NCI-H526 (cell line): ENCODE measurements at places on chromosomes 3 and 15.

DNA sequence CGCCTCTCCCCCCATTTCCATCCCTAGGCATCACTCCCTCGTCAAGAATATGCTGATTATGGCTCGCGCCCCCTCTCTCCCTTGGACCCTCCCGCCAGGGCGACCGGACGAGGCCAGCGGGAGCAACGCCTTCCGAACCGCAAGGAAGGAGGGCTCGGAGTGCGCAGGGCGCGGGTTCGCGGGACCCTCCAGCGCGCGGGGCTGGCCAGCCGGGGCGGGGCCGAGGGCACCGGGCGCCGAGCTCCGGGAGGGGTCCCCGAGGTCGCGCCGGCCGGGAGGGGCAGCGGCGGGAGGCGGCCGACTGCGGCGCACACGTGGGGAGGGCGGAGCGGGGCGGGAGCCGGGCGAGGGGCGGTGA is 483 bp downstream of the EHD4 start:
- DNase-seq, result no peak

DNA sequence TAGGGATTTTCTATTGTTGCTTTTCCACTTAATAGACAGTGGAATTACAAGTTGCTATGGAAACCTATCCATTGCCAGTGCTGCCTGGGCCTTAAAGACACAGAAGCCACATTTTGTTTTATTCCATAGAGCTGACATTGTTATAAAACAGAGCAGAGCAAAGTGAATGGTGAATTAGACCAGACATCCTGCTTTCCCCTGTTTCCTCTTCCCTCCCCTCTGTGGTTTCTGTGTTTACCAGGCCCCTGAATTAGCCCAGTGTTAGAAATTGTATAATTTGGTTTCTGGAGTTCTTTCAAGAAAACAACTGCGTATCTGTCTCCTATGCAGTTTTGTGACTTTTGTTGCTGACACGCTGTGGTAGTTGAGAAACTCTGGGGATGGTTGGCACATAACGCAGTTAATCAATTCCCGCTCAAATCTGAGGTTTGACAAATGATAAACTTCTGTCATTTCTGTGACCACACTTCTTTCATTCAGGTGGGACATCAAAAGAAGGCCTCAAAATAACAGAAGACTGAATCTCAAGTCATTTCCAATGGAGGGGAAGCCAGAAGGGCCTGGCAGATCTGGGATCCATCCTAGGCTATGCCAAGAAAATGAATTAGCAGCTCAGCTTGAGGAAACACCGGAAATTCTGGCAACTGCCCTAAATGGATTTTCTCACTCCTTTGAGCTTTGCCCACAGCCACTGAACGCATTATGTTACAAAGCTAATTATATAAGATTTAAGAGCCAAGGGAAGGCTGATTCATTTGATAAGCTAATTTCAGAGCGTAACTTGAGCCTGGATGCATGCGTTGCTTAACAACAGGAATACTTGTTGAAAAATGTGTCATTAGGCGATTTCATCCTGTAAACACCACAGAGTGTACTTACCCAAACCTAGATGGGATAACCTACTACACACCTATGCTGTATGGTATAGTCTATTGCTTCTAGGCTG is 46.9 kb downstream of the NR1D2 start:
- DNase-seq, result peak; percentile 53

- no peak for DNase-seq
Observed at GRCh38 chr3:128999102-128999501, 2.0 kb upstream of the EFCC1 start.

GRCh38 chr3:152097120-152097519 is 171.6 kb upstream of the MBNL1 start:
- DNase-seq, result peak; percentile 13

DNA sequence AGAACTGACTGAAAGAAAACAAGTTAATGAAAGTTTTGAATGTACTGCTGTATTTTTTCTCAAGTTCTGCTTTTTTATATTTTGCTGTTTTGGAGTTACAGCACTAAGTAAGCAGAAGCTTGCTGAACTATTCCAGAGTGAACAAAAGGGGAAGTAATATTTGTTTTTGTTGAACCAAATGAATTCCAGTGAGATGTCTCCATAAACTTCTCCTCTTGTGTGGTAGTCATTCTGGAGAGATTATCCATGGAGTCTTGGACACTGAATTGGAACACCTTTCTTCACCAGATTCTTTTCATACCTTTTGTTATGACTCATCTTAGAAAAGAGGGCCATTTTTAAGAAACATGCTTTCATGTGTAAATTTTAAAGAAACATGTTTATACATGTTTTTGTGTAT is 8.8 kb downstream of the ANKUB1 start:
- DNase-seq, result no peak

DNA sequence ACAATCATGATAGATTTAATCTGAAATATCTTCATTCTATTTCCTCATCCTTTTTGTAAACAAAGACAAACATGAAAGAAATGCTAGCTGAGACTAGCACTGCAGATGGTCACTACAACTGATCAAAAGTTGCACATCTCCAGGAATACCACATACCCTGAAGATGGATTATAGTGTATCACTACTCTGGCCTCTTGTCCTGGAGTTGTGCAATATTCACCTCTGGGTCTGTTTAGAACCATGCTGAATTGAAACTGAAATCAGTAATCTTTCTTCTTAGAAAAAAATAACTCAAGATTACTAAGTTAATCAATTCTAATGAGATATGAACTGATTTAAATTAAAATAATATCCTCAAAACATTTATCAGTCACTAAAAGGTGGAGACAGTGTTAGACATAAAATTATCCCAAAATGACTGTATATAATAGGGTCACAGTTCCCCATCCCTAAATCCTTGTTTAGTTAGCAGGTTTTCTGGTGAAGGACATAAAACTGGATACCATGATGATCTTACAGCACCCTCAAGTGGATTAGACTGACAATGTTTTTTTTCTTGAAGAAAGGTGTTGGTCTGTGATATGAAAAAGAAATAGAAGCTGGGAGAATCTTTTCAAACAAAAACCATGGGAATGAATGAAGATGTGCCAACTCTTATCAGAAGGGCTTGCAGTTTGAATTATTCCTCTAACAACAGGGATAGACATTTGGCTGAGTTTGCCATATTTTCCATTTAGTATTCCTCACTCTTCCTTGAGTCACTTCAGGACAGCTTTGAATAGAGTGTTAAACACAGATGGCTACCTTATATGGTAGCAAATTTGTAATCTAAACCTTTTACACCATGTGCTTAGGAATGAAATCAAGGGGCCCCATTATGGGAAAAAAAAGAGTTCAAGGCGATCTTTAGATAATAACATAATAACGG is 7.1 kb upstream of the TTC14 start:
- DNase-seq, result peak; percentile 72

GRCh38 chr3:32109256-32109655 is 2.8 kb downstream of the GPD1L start:
- no peak for DNase-seq

DNA sequence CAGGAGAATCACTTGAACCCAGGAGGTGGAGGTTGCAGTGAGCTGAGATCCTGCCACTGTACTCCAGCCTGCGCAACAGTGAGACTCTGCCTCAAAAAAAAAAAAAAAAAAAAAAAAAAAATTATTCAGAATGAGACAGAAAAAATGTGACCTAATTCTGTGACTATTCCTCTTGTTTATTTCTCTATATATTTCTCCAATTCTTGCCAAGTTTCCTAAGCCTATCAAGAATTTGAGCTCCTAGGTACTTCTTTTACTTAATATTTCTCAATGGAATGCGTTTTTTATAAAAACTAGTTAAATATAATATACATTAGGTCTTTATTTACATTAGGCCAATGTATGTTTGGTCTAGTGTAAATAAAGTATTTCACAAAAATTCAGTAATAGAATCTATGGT is 86.8 kb downstream of the NAALADL2 start:
- no peak for DNase-seq

GRCh38 chr15:49686599-49686998 is 65.8 kb downstream of the DTWD1 start:
- DNase-seq, result no peak

DNA sequence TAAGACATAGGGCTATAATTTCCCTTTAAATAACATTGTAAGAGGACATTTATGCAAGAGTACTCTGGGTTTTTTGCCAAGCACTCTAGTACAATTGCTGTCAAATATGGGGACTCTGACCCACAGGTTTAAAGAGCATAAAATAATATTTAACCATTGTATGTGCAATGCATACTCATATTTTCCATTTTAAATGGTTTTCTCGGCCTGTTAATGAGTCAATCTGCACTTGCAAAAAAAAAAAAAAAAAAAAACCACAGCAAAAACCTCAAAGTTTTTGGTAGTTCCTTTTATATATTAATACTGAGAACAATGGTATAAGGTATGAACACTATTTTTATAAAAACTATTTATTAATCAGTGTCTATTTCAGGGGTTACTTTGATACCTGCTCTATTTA is 304.0 kb upstream of the CBLB start:
- no peak for DNase-seq

GRCh38 chr3:69079269-69080159 is 651 bp downstream of the UBA3 start:
- DNase-seq, result peak; percentile 29

GRCh38 chr3:81443457-81443782 is 318.0 kb downstream of the GBE1 start:
- DNase-seq, result no peak

- no peak for DNase-seq
Observed at GRCh38 chr15:81161160-81161673, 27.1 kb downstream of the CFAP161 start.

DNA sequence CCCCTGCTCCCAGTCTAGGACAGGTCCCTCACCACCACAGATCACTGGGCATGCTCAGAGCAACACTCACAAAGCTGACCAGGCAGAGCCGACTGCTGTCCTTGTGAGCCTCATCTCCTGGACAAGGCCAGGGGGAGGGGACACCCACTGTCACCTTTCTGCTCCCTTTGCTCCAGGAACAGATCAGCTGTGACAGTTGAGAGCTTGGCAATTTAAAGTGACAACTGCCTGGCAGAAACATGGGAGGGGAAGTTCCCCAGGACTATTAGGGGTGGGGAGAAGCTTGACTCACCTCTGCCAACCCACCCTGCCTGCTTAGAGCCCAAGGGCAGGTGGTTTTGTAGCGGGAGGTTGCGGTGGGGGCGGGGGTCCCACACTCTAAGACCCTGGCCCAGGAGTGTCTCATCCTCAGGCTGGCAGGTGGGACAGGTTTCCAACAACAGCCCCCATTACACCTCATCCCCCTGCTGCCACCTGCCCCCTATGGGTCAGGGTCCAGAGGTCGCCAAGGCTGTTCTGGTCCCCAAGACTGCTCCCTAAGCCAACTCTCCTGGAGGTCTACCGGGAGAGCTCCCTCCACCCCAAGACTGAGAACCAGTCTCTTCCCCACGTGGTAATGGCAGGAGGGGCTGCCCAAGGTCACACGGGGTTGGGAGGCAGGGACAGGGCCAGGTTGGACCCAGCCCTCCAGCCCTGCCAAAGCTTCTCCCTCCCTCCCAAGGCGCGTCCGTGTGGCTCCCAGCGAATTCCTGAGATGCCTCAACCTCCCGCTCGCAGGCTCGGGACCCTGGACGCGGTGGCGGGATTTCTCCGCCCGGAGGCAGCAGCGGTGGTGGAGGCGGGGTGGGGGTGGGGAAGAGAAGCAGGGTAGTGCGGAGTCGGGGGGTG is 80.4 kb downstream of the IQSEC1 start:
- no peak for DNase-seq

GRCh38 chr3:164812042-164812441 is 266.3 kb downstream of the SI start:
- DNase-seq, result no peak

GRCh38 chr3:57003676-57004075 is 56.8 kb upstream of the SPATA12 start:
- DNase-seq, result no peak

DNA sequence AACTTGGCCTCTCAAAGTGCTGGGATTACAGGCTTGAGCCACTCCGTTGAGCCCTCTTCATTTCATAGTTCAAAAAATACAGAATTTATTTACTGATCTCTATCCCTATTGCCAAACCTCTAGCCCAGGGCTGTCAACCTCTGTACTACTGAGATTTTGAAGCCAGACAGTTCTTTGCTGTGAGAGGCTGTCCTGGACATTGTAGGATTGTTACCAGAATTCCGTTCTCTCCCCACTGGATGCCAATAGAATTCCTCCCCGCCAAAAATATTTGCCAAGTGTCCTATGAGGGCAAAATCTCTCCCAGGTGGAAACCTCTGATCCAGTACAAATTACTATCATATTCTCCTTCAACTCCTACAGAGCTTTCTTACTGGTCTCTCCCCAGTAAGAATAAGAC is 29.6 kb upstream of the ADAMTS9 start:
- no peak for DNase-seq

GRCh38 chr15:69474846-69475455 is 22.3 kb downstream of the RPLP1 start:
- no peak for DNase-seq

GRCh38 chr3:108185536-108185935 is 36.7 kb downstream of the IFT57 start:
- no peak for DNase-seq

- no peak for DNase-seq
Observed at GRCh38 chr15:100926258-100926657, 7.1 kb downstream of the LRRK1 start.

DNA sequence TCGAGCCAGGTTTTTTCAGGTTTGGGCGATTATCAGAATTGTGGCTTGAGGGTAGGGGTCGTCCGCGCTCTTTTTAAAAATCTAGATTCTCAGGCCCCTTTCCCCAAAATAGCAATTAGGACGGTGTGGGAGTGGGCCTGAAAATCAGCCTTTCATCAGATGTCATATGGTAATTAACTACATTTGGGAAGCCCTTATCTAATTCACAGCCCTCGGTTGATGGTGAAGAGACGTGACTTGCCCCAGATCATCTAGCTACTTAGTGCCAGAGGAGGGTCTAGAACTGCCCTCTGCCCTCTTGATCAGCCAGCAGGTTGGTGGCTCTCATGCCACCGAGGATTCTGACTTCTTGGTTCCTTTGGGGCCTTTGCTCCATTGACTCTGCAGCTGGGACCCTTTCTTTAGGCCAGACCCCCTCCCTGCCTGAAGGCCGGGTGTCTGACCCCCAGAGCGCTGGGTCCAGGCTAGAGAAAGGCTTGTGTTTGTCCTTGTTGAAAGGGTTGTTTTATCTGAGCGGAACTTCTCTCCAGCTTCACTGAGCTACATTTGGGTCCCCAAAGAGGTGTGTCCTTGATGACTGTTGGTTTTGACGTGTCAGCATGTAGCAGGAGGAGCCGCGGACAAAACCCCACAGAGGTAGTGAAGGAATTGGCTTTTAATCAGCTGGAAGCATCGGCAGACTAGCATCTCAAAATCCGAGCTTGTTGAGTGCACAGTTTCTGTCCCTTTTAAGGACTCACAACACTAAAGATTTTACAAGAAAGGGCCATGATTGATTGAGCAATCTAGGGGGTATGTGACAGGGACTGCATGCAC is 857 bp downstream of the AEN start:
- no peak for DNase-seq

DNA sequence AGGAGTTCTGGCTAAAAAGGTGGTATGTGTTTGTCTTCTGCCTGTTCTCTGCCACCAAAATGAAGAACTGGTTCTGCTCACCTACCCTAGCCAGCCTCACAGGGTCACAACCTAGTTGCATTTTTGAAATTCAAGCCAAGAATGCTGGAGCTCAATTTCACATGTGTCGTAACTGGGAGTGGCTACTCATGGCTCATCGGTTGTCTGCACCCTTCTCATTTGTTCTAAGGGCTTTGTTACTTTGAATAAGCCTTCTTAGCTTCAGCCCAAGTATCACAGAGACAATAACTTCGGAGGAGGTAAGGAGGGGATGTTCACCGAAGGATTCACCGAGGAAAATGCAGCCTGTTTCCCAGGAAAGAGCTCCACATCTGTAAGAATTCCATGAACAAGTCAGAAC is 134.3 kb upstream of the RARB start:
- no peak for DNase-seq

- DNase-seq, result peak; percentile 3
Observed at GRCh38 chr3:111924283-111924682, 54.5 kb upstream of the ABHD10 start.
